Stimulated activated CD4-positive, alpha-beta T cell treated with anti-CD3 and anti-CD28 coated beads, Interleukin-4, amount 100 ng/mL, for 4 hours (primary cell): ENCODE measurements at places on chromosomes 5 and 9.

DNA sequence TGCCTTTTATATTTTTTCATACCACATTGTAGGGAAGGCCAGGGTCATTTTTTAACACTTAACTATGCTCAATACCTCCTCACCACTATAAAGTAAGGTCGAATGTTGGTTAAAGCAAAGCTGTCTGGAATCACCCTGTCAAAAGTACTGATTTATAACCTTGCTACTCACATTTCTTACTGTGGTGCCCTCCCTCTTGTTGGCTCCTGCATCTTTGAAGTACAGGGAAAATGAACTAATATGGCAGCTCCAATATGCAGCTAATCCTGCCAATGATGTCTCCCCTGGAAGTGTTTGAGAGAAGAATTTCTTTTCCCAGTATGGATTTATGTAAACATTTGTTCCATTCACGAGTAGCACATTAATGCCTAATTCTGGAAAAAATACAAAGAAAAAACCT lies 108.4 kb upstream of the RPS23 start:
- DNase-seq: no peak

DNA sequence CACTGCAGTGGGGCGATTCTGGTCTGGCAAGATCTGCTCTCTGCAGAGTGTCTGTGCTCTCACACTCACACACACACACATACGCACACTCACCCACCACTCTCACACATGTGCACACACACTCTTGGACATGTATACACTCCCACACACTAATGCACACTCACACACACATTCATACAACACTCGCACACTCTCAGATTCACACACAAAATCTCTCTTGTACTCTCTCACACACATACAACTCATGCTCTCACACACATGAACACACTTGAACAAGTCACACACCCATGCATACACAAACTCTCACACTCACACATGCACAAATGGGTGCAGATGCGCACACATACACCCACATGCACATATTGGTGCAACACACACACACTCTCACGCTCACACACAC lies 31.7 kb downstream of the TMEM174 start:
- no peak for DNase-seq

DNA sequence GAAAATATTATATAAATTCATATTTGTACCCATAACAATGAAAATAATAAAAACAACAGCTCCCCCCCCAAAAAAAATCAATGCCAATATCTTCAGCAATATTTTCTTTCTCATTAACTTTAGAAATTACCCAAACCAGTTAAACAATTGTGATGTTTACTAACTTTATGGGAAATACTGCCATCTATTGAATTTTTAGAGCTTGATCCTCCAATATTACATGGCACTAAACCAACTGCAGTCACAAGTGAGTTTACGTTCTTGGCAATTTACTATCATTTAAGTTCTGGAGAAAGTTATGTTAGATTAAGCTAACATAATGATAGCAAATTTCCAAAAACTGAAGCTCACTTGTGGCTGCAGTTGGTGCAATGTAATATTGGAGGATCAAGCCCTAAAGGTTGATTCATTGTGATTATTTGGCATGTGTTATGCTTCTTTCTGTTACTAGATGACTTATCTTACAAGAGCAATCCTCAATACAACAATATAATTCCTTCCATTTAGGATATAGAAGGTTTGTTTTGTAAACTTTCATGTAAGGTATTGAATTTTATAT lies 379.5 kb downstream of the CDH18 start:
- DNase-seq: no peak

DNA sequence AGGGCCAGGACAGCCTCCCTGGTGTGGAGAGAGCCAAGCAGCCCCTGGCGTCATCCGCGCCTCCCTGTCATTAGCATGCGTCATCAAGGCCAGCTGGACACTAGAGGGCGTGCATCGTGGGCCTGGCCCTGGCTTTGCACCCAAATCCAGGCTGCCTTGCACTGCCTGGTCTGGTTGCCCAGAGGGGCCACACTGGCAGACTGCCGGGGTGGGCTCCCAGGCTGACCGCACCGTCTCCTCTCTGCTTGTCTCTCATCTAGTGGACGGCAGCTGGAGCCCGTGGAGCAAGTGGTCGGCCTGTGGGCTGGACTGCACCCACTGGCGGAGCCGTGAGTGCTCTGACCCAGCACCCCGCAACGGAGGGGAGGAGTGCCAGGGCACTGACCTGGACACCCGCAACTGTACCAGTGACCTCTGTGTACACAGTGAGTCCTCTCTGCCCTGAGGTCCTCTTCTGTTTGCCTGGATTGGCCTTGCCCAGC lies 29.0 kb downstream of the HK3 start:
- DNase-seq: no peak

- no peak for DNase-seq
Observed at GRCh38 chr9:129933185-129934040, 98.2 kb downstream of the USP20 start.

GRCh38 chr9:122099271-122099869 lies 6.3 kb upstream of the TTLL11 start:
- DNase-seq: peak; percentile 65

- DNase-seq: no peak
Observed at GRCh38 chr5:34460496-34460895, 195.6 kb upstream of the RAI14 start.
